ENCODE measurements at places on chromosomes 13 and 19.
A peak's percentile ranks its signal among the peaks of the same experiment; 100 is the strongest.

- no peak for DNase-seq
Observed at GRCh38 chr19:7216373-7216902, 77.8 kb downstream of the INSR start.

DNA sequence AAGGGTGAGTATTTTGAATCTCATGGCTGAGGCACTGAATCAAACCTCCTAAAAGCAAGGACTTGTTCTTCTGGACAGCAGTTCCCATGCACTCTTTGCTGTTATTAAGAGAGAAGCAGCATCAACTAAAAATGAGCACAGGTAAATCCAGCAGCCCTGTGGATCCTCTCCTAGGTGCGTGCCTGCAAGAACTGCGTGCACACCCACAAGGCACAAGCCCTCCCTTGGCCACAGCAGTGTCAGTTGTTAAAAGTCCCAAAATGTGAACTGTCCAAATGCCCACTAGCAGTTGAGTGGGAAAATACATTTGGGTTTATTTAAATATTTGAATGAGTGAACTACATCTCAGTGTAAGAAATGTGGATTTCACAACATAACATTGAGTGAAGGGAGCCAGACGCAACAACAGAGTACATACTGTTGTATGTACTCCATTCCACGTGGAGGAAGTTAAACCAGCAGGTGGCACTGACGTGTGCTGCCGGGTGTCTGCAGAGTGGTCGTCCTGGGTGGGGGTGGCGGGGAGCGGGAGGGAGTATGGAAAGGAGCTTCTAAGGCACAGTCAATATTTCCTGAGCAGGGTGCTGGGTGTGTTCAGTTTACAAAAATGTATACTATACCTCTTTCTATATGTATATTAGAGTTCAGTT, 266.4 kb downstream of the NALCN start:
- DNase-seq, result peak; percentile 88

- DNase-seq, result no peak
Observed at GRCh38 chr19:41920882-41921576, 7.2 kb downstream of the ERFL start.

DNA sequence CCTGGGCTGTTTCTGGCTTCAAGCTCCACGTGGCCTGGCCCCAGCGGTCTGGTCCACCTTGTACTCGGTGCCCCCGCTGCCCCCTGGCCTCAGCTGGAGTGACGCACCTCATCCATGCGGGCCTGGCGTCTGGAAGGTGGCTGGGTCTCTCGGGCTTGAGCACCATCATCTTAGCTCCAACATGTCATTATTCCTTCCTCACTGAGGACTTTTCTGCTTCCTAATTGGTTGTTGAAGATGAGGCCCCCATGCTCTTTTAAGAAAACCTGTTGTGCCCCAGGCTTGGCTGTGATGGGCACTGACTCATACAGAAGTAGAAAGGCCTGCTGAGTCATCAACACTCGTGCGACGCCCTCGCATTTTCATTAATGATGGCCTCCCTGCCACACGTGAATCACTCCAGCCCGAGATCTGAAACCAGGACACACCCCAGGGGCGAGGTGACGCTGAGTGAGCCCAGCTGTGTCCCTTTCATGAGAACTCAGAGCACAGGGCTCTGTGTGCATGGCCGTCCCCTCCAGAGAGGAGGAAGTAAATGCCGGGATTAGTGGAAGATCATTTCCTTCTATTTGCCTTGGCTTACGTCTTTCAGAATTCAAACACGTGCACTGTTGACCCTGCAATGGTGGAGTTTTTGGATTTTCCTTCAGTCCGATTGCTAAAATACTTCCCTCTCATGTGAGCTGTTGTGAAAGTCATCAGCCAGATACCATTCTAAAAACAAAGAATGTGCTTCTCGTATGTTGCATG, 14.0 kb upstream of the GJA3 start:
- peak; percentile 30 for DNase-seq

- no peak for DNase-seq
Observed at GRCh38 chr13:73995736-73996135, 138.5 kb downstream of the KLF12 start.

DNA sequence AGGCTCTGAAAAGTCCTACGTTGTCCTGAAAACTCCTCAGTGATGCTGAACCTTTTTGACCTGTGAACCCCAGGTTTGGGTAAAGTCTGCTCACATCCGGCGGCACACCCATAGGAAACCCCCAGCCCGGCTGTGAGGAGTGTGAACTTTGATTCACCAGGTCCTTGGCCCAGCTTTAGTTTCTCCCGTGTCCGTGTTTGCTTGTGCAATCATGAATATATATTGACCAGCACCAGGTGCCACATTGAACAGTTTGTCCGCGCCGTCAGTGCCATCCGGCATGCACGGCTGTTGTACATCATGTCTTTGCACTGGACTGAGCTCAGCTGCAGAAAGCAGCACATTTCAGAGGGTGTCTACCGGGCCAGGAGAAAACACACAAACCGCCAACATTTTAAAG, 45.3 kb downstream of the NFIC start:
- no peak for DNase-seq

DNA sequence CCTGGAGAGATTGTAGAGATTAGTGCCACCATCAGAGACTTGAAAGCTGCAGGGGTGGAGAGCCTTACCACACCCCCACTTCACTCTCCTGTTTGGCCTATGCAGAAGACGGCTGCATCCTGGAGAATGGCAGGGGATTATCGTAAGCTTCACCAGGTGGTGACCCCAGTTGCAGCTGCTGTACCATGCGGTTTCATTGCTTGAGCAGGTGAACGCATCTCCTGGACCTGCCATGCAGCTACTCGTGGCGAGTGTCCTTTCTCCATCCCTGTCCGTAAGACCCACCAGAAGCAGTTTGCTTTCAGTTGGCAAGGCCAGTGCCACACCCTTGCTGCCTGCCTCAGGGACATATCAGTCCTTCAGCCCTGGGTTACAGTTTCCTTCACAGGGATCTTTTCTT, 21.2 kb downstream of the PPP5C start:
- DNase-seq, result peak; percentile 94

GRCh38 chr13:57633141-57633949, 1.8 kb downstream of the PCDH17 start:
- DNase-seq, result no peak

GRCh38 chr19:49357186-49357585, 5.0 kb downstream of the TEAD2 start:
- no peak for DNase-seq

- peak; percentile 27 for DNase-seq
Observed at GRCh38 chr13:30157616-30157993, 149.7 kb downstream of the KATNAL1 start.

GRCh38 chr19:15812060-15812722, 3.3 kb downstream of the OR10H1 start:
- DNase-seq, result no peak

- DNase-seq, result peak; percentile 20
Observed at GRCh38 chr19:30968210-30968609, 381.0 kb downstream of the TSHZ3 start.

- no peak for DNase-seq
Observed at GRCh38 chr13:78960881-78961280, 301.9 kb upstream of the OBI1 start.

DNA sequence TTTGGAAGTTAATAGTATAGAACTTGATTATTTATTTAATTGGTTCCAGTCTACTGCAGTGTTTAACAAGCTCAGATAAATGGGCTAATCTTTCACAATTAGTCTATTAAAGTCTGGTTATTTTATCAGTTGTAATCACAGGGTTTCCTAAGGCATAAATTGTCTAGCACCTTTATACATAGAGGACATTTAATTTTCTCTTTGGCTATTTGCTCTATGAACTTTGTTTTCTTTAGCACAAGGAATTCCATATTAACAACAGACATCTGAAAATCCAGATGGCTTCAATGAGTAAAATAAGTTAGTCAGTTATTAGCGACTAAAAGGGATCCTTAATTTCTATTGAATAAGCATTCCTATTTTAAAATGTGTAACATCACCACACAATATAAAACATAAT, 1350.8 kb upstream of the SLC10A2 start:
- DNase-seq, result no peak

DNA sequence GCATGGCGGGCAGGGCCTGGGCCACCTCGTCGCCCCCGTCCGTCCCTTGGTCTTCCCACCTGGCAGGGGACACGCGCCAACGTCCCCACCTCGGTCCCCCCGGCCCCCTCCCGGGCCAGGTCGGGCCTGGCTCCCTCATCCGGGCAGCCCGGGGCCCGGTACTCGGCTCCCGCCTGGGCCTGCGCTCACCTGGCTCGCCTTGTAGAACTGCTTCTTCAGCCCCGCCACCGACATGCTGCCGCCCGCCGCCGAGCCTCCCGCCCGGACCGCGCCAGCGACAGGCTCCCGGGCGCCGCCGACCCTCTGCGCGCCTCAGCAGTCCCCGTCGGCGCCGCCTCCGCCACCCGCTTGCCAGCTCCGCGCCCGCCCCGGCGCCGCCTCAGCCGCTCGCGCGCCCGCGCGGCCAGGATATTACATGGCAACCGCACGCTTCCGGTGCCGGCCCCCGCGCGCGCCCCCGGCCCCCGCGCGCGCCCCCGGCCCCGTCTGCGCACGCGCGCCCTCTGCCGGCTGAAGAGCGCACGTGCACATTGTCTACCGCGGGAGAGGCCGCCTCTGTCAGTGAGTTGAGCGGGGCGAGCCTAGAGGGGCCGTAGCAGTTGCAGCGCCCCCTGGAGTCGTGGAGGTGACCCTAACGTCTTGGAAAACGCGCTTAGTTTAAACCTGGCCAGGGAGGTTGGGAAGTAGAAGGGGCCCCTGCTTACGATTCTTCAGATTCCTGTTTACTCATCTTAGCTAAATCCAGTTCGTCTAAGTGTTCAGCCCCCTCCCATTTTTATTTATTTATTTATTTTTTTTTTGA, at the start of gene SH3GL1:
TSS of gene SH3GL1 (minus strand) at position 413 of the 802 bp plus-strand sequence. CDS start at position 234, 179 bp downstream.
- DNase-seq, result peak; percentile 91

- peak; percentile 58 for DNase-seq
Observed at GRCh38 chr13:52371736-52372247, 34.2 kb downstream of the THSD1 start.

DNA sequence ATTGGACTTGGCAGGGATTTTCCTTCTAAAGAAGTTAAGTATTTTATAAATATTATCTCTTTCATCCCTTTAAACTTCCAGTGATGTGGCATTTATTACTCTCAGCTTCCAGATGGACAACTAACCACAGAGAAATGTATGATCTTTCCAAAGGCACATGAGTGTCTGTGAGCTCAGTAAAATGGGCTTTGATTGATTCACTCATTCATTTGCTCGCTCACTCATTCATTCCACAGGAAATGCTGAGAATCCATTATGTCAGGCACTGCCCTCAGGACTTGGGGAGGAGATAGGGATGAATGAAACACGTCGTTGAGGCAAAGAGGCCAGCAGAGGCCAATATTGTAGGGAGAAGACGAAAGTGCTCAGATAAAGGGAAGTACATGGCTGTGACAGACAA, 359.3 kb downstream of the EFNB2 start:
- peak; percentile 41 for DNase-seq

GRCh38 chr19:11234486-11235075, 4.8 kb upstream of the ANGPTL8 start:
- DNase-seq, result no peak

- peak; percentile 77 for DNase-seq
Observed at GRCh38 chr19:47305309-47305751, 4.3 kb upstream of the C5AR1 start.

- peak; percentile 89 for DNase-seq
Observed at GRCh38 chr19:8304841-8305621, 3.1 kb downstream of the CD320 start.

- peak; percentile 100 for DNase-seq
Observed at GRCh38 chr13:26557393-26558073, at the start of gene WASF3. TSS of gene WASF3 (plus strand) at chr13:26557683. CDS start at chr13:26642271, 84,588 bp downstream.

DNA sequence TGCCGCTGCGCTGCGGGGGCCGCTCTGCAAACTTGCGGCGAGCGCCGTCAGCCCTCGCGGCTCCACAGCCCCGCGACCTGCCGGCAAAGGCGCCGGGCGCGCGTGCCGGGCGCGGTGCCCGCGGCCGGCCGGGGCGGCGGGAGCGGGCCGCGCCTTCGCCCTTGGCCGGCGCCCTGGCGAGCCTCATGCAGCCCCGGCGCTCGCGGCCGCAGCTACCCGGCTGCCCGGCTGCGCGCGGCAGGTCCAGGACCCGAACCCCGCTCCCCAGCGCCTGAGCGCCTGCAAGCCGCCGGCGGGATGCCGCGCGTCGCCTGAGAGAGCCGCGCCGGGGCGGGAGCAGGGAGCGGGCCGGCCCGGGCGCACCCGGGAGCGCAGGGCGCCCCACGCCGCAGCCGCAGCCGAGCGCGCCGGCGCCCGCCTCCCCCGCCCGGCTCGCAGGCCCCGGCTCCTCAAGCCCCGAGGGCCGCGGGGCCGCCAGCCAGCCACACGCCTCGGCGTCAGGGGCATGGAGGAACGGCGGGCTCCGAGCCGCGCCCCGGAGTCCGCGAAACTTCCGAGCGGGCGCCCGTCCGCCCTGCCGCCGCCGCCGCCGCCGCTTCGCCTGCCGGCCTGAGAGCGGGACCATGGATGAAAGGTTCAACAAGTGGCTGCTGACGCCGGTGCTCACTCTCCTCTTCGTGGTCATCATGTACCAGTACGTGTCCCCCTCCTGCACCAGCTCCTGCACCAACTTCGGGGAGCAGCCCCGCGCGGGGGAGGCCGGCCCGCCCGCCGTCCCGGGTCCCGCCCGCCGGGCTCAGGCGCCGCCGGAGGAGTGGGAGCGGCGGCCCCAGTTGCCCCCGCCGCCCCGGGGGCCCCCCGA, 564 bp downstream of the HS6ST3 start:
- peak; percentile 42 for DNase-seq

DNA sequence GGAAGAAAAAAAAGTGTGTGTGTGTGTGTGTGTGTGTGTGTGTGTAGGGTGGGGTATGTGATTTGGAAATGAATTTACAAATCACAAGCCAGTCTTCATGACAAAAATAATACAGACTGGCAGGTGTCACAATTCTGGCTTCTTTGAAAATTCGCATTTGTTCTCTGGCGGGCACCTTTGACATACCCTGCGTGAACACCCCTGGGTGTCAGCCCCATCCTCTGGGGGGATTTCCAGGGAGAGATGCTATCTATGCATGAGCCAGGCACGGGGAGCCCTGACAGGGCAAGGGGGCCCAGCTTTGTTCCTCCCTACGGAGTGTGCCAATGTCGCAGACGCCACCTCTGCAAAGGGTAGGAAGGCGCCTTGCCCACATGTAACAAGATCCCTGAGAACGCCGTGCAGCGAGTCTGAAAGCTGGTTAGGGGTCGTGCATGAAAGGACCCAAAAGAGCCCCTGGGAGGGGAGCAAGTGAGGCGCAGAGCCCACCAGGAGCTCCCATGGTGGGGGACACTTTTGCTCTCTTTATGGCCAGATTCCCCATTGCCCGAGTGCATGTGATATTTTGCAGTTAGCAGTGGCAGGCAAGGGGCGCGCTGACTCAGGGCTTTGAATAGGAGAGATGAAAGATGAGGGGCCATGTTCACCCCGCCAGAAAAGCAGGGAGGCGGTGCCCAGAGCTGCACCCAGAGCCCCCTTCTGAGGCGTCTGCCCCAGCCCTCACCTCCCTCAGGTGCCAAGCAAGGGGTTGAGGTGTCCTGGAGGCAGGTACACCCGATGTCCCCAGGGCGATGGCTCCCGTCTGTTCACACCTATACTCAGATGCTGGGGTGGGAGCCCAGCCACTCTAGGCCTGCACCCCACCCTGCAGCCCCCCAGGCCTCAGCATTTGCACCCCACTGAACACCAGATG, 45.3 kb downstream of the KLF2 start:
- DNase-seq, result no peak

DNA sequence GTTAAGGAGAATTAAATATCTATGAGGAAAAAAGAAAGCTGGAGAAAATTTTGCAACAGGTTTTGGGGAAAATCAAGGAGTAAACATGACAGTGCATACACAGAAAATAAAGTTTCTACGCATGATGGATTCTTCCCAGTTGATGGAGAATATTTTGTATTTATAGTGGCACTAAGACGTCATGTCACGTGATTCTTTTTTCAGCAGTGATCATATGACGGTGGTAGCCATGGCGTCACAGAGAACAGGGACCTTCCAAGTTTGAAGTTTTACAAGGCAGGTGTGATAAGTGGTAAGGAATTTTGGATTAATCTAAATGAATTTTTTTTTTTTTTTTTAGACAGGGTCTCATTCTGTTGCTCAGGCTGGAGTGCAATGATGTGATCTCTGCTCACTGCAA, 8.5 kb downstream of the MBD3L1 start:
- no peak for DNase-seq

Data from NCI-H82 (cell line).